Dermis blood vessel endothelial cell (primary cell): ENCODE measurements at places on chromosomes 7 and 10.
A peak's percentile ranks its signal among the peaks of the same experiment; 100 is the strongest.

DNA sequence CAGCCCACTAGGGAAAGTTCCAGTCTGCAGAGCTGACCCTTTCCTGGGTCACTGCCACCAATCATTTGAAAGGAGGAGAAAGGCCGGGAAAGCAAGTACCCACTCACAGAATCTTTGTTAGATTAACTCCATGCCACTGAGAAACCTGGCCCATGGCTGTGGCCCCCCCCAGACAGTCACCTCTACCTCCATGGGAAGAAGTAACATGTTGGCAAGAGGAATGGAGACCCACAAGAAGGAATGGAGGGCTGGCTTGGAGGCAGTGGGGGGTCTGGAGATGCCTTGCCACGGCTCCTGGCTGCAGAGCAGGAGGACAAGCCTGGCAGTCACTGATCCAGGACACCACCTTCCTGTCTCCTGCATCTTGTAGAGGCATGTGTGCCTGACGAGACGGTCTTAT is 32.9 kb downstream of the CUZD1 start:
- DNase-seq = no peak

DNA sequence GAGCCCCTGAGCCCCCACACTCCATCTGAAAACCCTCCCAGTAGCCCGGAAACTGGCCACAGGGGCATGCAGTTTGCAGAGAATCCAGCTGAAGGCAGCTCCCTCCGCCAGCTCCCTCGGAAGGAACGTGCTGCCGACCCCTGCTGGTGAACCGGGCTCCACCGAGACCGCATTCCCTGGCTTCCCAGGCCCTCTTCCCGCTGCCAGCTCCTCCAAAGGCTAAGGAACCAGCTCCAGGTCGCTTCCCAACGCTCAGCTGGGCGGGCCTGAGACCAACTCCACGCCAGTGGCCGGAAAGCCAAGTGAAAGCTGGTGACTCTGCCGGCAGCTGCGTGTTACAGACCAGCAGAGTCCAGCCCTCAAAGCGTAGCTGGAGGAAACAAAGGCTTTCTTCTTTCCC is 35.8 kb downstream of the GPER1 start:
- peak; percentile 93 for DNase-seq

DNA sequence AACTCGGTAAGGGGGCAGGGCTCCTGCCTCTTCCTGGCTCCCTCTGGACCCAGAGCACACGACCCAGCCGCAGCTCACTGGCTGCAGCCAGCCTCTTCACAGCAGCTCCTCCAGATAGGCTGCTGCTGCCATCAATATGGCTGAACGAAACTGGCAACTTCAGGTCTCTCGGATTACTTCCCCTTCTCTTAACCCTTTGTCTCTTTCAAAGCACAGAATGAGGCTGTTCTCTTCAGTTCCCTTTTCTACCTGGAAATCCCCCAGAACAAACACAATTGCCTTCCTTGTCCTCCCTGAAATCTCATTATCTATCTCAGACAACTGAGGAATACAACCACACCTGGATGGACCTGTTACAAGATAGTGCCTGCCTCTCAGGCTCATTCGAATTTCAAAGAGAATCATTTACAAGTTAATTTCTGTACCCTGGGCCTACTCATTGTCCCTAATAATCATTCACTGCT is 193.4 kb upstream of the MBL2 start:
- no peak for DNase-seq

DNA sequence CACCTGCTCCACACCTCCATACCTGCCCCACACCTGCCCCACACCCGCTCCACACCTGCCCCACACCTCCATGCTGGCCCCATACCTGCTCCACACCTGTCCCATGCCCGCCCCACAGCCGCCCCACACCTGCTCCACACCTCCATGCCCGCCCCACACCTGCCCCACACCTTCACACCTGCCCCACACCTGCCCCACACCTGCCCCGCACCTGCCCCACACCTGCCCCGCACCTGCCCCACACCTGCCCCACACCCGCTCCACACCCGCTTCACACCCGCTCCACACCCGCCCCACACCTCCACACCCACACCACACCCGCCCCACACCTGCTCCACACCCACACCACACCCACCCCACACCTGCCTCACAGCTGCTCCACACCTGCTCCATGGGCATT is 53.0 kb downstream of the PARP12 start:
- DNase-seq = no peak

- no peak for DNase-seq
These were observed 118.6 kb downstream of the ZMIZ1 start for GRCh38 chr10:79187121-79187940.

DNA sequence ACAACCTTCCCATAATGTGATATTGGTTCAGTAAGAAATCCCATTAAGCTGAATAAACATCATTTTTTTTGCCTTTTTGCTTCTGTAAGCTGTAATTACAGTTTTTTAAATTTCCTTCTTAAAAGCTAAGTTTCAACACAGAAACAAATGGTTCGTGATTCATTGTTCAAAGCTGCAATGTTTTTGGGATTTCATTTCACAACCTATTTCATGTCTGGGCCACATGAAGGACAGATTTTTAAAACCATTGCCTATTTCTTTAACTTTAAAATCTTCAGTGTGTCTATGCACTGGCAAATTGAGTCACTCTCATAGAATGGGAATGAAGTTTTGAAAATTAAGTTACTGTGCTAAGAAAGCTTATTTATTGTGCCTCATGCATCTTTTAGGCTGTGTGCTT is 66.9 kb downstream of the TFPI2 start:
- DNase-seq = no peak

DNA sequence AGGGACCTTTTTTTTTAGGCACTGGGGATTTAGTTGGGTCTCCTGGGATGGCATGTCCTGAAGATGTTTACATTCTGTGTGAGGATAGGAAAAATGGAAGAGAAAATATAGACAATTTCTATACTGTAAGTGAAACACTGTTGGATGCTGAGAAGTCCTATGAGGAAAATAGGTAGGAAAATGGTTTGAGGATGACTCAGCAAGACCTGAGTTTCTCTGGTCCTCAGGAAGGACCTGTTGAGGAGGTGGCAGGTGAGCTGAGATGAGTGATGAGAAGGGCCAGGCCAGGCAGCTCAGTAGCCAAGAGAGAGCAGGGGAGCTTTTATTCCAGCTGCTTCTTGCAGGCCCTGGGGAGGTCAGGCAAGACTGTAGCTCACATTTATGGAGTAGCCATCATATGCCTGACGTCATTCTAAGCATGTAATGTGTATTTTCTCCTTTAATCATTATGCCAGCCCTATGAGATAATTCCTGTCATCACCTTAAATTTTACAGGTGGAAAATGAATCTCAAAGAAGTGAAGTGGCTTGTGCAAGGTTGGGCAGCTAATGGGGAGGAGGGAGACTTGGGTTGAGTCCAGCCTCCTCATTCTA is 19.1 kb upstream of the LRRC18 start:
- no peak for DNase-seq
